ENCODE measurements at places on chromosomes 12 and 14.

DNA sequence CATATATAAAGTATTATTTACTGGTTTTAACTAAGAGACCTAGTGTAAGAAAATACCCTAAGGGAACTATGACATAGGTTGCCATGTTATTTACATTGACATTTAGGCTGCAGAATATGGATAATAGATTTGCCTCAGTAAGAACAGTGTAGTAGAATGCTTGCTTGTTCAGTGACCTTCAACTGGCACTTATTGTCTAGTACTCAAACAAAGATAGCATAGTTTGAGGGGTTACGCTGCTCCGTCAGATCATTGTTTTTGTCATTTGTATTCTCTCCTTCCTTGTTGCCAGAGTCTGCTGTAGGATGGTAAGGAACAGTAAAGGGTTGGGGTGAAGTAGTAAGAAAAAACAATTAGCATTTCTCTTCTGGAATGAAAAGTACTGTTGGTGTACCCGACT lies 33.2 kb downstream of the TOGARAM1 start:
- DNase-seq = no peak

- DNase-seq = no peak
These were observed 187.1 kb upstream of the FAR2 start for GRCh38 chr12:28961948-28962384.

DNA sequence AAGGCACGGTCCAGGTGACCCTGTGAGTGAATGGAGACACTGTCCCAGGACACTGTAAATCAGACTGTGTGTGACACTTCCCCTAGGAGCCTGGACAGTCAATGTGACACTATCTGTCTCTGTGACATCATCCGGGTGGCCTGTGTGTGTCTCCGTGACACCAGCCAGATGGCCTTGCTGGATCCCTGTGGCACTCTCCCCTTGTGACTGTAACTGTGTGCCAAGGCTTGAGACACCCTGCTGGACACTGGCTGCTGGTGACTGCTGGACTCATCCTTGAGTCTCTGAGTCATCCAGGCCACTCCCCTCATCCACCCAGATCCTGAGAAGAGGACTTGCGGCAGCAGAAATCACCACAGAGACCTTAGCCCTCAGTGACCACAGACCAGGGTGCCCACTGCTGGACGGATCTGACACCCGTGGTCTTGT lies 51.6 kb downstream of the MVK start:
- no peak for DNase-seq

- DNase-seq = no peak
These were observed 77.6 kb downstream of the ALX1 start for GRCh38 chr12:85357609-85358008.

- DNase-seq = peak; percentile 46
These were observed 853 bp downstream of the TTC9 start for GRCh38 chr14:70642303-70643235.

DNA sequence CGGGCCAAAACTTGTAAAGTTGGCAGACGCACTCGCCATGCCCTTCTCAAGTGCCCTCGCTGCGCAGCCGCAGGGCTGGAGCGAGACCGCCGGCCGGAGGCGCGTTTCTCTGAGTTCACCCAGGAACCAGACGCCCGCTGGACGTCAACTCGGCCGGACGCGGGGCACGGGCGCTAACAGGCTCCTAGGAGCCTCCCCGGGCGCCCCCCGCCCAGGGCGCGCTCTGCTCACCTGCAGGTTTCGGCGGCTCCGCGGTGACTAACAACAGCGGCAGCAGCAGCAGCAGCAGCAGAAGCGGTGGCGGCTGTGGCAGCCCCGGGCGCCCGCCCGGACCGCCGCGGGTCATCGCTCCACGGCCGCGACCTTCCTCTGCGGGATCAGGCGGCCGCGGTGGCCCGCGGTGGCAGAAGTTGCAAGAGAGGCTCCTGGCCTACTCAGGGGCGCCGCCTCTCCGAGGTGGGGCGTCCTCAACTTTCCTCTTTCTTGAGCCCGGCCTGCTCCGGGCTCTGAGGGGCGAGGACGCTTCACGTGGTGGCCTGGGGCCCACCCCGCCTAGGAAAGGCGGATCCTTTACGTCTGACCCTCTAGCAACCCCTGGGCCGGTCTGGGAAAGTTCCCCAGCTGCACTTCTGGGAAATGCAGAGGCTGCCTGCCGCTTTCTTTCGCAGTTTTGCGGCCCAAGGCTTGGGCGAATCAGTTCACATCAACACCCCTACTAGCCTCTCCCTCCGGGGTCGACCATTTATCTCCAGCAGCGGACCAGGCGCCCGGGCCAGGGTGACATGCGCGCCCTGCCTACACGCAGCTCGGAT lies at the start of gene PLBD1:
Gene PLBD1 (minus strand): TSS at position 533 of the 812 bp plus-strand sequence. CDS start 187 bp downstream, at position 346.
- no peak for DNase-seq

GRCh38 chr14:73607241-73607640 lies 5.1 kb upstream of the ACOT6 start:
- no peak for DNase-seq

DNA sequence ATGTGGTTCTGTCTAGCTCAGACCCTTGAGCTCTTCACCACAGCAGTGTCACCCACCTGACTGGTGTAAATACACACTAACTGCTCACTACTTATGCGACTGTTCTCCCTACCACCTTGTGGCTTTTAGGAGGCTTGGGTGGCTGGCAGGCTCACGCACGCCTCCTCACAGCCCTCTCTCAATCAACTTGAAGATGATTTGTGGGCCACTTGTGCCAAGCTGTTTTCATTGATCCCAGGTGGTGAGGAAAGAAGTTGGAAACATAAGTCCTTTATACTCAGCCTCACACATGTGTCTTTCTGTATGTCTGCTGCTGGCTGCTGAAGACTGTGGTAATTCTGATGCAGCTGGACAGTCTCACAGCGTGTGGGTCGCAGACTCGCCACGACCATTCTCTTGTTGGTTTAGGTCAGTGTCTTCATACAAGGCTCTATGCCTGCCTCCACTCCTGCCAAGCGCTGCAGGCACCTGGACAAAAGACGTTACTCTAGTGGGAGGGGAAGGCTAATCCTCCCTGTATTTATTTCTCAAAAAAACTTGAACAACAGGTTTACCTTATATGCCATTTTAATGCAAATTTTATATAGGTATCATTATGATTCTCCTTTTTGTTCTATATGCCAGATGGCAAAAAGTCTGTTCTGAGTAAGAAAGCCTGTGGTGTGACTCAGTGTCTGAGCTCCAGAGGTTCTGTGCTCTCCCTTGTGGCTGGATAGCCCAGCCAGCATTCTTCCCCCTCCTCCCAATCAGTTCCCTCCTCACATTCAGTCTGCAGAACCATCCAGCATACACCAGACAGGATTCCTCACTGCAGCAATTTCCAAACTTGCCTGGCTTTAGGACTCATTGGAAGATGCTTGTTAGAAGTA lies 115.6 kb downstream of the DIP2B start:
- DNase-seq = no peak

DNA sequence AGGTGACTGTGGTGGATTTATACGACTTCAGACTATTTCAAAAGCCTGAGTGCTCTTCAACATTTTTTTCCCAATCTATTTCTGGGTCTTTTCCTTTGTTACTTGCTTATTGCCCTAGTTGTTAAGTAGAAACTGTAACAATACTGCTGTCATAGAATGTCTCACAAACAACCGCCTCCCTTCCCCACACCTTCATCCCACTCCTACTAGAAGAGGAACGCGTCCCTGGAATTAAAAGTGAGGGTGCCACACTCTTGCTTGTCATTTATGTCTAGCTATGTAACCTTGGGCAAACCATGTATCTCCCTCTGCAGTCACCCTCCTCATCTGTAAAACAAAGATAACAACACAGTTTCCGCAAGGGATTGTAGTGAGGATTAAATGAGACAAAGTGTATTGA lies 8.6 kb downstream of the BRAP start:
- DNase-seq = no peak

DNA sequence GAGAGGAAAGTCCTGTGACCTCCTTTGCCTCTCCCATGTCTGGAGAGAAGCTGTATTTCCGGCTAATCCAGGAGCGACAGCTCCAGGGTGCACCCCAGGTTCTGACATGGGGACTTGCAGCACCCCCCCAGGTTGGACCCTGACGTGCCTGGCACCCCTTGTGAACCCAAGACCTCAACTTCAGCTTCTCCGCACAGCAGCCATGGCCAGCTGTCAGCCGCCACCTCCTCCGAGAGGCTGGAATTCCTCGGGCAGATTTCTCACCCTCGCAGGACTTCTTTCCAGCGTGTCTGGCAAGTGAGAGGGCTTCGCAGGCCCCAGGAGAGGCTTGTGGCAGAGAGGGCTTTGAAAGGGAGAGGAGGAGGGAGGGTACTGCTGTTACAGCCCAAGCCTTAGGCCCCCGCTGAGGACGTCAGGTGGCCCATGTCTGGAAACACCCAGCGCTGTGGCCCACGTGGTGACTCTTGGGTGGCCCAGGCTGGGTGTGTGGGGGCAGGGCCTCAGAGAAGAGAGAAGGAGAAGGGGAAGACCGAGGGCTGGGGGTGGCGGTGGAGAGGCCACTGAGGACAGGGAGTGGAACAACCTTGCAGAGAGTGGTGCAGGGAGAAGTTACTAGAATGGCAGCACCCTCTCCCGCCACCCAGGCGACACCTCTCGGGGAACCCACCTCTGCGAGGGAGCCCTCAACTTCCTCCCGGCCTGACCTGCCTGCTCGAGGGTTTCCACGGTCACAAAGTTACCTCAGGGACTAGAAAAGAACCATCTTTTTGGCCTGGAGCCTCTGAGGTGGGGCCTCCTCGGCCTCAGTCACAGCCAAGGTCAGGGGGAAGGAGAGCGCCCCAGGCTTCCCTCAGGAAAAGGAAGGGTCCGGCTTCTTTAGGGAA lies 11.7 kb upstream of the RPS6KL1 start:
- no peak for DNase-seq

GRCh38 chr14:102058146-102058545 lies 28.7 kb downstream of the HSP90AA1 start:
- no peak for DNase-seq

DNA sequence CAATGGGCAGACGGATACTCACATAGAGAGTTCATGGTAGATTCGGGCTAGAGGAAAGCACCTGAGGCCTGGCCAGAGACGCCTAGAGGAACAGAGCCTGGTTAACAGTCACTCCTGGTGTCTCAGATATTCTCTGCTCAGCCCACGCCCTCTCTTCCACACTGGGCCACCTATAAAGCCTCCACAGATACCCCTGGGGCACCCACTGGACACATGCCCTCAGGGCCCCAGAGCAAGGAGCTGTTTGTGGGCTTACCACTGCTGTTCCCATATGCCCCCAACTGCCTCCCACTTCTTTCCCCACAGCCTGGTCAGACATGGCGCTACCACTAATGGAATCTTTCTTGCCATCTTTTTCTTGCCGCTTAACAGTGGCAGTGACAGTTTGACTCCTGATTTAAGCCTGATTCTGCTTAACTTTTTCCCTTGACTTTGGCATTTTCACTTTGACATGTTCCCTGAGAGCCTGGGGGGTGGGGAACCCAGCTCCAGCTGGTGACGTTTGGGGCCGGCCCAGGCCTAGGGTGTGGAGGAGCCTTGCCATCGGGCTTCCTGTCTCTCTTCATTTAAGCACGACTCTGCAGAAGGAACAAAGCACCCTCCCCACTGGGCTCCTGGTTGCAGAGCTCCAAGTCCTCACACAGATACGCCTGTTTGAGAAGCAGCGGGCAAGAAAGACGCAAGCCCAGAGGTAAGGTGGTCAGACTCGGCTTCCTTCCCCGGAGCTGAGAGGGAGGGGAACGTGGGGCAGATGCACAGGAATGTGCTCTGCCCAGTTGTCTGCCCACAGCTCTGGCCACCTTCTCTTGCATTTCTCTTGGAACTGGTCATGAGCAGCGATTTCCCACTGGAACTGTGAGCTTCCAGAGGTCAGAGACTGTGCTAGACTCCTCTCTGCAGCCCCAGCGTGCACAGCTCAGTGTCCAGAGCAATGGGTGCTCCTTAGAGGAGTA lies at the start of gene CD4:
Gene CD4 (plus strand): TSS at position 557 of the 953 bp plus-strand sequence. CDS start 10,611 bp downstream, outside the sequence.
- no peak for DNase-seq

- no peak for DNase-seq
These were observed 39.3 kb downstream of the SRRM4 start for GRCh38 chr12:119020406-119021360.

DNA sequence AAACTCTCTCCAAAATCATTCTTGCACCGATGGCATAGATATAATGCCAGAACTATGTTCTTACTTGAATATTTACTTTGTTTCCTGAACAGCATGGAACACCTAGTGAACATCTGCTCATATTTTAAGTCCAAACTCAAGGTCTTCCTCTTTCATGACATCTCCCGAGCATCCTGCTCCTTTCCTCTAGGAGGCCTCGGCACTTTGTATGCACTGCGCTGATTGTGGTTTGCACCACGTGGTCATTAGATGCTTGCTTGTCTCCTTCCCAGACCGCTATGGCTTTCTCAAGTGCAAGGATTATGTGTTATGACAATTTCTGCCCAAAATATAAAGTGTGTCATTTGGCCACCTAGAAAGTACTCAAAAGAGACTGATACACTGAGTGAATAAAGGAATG lies 912.0 kb downstream of the GALC start:
- DNase-seq = no peak

- no peak for DNase-seq
These were observed 519.9 kb downstream of the C12orf50 start for GRCh38 chr12:87509237-87509820.

GRCh38 chr14:93036652-93037345 lies 78.9 kb downstream of the ITPK1 start:
- DNase-seq = no peak

DNA sequence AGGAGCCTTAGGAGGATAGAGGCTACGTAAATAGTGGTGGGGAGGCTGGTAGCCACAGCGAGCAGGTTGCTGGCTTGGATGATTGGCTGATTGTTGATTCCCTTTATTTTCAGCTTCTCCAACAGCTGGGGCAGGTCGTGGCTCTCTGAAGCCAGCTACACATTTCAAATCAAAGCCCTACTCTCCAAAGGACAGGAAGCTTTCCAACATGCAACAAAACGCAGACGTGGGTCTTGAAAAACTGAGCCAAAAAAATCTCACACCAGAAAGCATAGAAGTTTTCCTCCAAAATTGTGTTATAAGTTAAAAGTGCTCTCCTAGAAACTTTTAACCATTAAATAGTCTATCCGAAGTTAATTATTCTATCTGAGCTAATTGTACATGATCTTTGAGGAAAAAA lies 37.6 kb upstream of the PRICKLE1 start:
- DNase-seq = no peak

DNA sequence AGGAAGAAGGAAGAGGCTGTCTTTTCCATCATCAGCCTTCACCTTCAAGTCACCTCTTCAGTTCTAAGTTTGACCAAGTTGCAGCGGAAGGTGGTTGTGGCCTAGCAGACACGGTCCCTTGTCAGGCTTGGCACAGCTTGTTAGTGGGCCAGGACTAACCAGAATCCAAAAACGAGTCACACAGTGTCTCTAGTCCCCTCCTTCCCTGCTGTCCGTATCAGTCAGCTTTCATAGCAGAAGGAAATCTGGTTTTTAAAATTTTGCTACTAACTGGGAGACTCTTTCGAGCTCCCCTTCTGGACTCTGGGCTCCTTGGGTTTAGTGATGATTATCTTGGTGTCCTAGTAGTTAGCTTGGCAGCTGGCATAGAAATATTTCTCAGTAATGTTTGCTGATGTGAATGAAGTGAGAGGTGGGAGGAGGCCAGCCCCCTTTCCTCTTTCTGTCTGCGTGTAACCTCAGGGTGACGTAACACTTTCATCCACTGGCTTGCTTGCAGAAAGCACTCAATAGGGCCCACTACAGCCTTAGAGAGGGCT lies 3.8 kb downstream of the ETV6 start:
- no peak for DNase-seq
